Sciatic nerve (tissue), 2 donors: ENCODE measurements at places on chromosomes 2 and 18. TPM values are rescaled to one million over a fixed set of nuclear protein-coding genes. Genes with fewer than 3 reads are reported as not detected.

- DNase-seq: no peak
These were observed 17.3 kb upstream of the LBH start for GRCh38 chr2:30213907-30214463.

Gene LIMS4
- 2.2 TPM for total RNA-seq

- no peak for DNase-seq
These were observed 387.8 kb upstream of the RAB12 start for GRCh38 chr18:8221452-8221851.

- no peak for DNase-seq
These were observed 63.9 kb upstream of the SMIM21 start for GRCh38 chr18:75491361-75491760.

DNA sequence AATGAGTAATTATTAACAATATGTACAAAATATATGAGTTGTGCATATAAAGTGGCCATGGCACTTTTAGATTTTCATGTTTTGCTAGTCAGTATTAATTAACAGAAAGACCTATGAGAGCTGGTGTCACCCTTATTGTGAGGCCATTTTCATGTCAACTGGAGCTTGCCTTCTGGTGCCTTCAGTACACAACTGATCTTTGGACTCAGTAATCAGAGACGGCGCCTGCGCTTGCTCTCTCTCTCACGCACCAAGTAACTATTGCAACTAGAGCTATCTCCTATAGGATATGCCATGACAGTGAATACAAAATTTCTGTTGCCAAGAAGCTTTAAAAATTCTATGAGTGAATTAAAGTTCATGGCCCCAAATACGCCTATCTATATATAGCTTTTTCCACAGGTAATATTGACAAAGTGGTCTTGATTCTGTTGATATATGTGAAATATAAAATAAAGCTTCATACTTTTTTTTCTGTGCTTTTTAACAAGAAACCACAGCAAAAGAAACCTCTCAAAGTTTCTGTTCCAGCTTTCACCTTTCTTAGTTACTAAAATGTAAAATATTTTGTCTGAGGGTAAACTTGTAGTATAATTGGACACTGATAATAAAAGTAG lies 2.9 kb downstream of the SERTAD2 start:
- no peak for DNase-seq

DNA sequence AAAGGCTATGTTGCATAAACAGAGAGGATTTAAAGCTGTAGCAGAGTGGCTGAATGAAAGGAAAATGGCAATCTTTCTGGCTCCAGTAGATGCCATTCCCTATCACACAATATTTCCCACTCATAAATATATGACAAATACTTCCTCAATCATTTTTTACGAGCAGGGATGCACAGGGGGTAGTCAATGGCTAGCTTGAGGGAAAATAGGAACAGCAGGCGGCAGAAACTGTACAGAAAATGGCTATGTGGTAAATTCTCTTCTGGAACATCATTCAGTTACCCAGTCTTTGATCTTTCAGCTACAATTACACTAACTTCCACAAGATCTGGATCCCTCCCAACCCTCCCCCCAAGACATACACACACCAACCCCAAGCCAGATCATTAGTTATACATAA lies 127.2 kb downstream of the OLA1 start:
- no peak for DNase-seq

Gene C2orf80
- total RNA-seq: not detected

Gene L3MBTL4
- 8.7 TPM for total RNA-seq

DNA sequence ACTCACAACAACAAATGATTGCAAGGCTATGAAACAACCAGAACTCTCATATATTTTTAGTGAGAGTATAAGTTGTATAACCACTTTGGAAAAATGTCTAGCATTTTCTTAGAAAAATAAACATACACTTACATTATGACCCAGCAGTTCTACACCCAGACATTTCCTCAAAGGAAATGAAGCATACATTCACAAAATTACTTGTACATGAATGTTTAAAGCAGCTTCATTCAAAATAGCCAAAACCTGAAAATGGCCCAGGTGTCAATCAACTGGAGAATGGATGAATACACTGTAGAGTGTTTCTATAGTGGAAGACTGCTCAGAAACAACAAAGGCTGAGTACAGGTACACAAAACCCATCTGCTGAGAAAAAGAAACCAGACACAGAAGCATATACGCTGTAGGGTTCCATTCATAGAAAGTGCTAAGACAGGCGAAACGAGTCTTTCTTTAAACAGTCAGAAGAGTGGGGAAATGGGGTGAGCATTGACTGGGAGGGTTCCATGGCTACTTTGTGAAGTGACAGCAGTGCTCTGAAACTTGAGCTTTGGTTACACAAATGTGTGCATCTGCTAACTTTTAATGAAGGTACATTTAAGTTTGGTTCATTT lies 799.0 kb downstream of the DCDC2C start:
- DNase-seq: no peak

DNA sequence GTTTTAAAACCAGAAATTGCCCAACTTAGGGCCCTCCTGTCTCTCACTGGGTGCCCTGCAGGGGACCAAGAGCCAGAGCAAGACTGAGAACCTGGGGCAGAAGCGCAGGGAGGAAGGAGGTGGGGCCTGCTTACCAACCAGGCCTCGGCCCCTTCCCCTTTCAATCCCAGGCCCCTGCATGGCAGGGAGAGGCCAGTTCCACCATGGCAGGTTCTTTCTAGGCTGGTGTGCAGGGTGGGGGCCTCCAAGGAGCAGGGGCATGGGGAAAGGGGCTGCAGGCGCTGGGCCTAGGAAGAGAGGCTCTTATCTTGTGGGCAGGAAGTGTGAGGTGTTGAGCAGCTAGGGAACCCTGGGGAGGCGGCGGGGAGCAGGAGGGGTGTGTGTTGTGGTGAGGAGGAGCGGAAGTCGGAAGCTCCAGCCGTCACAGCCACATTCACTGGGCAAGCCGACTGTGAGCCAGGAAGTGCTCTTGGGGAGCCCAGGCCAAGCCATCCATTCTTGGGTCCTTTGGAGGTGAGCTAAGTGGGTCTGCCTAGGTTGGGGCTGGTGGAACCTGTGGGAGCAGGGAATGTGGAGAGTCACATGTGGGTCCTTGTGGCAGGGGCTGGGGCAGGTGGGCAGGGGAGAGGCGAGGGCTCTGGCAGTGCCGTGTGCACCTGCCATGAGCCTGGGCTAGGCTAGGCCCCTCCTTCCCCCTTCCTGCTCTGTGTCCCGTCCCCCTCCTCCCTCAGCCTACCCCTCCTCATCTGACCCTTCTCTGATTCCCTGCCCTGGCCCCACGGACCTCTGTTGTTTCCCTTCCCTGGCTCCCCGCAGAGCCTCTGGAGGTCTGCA lies at the start of gene PSD4:
Gene PSD4 (plus strand): TSS at position 430 of the 834 bp plus-strand sequence. CDS start 8,486 bp downstream, outside the sequence.
- peak; percentile 73 for DNase-seq

Gene MYOM1
- 19.9 TPM for total RNA-seq

Gene ZBTB7C
- total RNA-seq: 44.2 TPM

- no peak for DNase-seq
These were observed 227.5 kb downstream of the MTX2 start for GRCh38 chr2:176496761-176497160.

DNA sequence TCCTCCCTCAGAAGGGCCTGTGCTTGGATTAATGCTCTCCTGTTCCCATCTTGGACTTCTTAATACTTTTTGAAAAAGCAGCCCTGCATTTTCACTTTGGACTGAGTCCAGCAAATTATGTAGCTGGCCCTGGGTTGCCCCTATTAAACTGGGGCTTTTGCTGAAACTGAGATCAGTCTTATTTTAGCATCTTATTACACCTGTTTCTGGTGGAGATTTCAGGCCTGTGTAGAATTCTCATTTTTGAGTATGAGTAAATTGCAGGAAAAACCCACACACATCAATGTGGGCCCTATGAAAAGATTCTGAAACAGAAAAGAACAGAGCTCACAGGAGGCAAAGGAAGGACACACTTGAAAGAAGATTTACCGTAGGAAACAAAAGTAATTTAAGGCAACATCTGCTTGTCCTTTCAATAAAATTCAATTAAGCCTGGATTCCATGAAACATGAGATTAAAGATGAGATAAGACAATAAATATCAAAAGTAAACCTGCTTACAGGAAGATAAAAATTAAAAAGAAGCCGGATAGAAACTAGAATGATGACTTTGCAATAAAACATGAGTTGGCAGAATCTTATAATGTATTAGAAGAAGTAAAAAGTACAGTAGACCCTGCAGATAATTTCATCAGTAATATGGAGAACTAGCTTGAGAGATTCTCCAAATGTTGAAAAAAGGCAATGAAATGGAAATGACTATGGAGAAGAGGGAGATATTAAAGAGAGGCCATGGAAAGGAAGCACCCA lies 90.7 kb upstream of the GCFC2 start:
- no peak for DNase-seq

DNA sequence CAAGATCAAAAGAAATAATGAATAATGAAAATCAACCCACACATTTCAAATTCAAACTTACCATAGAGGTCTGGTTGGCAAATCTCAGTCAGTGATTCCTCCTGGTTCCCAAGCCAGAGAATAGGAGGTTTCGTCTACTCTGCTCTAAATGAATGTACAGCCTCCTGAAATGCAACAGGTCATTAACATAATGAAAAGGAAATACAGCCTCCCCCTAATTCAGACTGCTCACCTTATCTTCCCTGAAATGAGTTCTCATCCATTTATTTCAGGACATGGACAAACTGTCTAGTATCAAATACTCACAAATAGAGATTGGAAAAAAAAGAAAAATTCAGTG lies 43.4 kb upstream of the CYTIP start:
- DNase-seq: no peak

DNA sequence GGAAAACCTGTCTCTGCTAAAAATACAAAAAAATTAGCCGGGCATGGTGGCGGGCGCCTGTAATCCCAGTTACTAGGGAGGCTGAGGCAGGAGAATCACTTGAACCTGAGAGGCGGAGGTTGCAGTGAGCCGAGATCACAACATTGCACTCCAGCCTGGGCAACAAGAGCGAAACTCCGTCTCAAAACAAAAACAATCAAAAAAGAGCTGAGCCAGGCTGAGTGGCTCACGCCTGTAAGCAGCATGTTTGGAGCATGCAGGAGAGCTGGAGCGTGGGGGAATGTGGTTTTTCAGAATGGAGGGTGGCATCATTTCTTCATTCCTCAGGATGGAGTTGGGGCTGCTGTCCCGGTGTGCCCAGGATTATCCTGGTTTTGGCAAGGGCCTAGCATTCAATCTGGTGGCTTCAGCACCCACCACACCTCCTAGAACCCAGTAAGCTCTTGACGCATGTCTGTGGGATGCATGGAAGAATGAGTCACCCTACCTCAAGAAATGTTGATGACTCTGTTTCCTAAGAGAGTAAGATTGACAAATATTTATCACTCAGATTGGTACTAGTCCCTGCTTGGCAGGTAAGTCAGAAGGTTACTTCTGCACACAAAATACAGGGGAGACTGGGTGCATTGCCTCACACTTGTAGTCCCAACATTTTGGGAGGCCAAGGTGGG lies 90.2 kb upstream of the ODC1 start:
- no peak for DNase-seq

Gene ABCB11
- total RNA-seq: 1.5 TPM

DNA sequence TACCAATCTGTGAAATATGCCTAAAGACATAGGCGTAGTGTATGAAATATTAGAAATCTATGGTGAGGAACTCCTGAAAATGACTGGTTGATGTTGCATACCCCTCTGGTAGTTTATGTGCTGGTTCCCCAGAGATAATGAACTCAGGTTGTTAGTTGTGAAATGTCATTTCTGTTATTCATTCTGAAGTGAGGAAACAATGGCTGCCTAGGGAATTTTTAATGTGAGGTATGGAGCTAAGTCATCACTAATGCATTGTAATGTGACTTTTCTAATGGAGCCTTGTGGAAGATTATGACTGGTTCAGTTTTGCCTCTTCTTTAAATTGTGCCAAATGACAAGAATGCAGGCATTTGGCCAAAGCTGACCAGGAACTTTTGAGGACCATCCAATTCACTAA lies 61.6 kb upstream of the RAB27B start:
- DNase-seq: no peak

Gene CFC1
- not detected for total RNA-seq

Gene GALNT3
- total RNA-seq: 2.5 TPM

GRCh38 chr18:59909289-59910036 lies 9.7 kb downstream of the PMAIP1 start:
- DNase-seq: no peak
